ENCODE measurements at places on chromosomes 6 and 20. TPM values are rescaled to one million over a fixed set of nuclear protein-coding genes. Genes with fewer than 3 reads are reported as not detected.

The SAMD3 gene
- total RNA-seq = not detected

The VPS52 gene
- total RNA-seq = 52.4 TPM

The CLPSL2 gene
- total RNA-seq = not detected

The LAMA5 gene
- total RNA-seq = 54.6 TPM

The PROKR2 gene
- total RNA-seq = not detected

The CGA gene
- total RNA-seq = not detected

DNA sequence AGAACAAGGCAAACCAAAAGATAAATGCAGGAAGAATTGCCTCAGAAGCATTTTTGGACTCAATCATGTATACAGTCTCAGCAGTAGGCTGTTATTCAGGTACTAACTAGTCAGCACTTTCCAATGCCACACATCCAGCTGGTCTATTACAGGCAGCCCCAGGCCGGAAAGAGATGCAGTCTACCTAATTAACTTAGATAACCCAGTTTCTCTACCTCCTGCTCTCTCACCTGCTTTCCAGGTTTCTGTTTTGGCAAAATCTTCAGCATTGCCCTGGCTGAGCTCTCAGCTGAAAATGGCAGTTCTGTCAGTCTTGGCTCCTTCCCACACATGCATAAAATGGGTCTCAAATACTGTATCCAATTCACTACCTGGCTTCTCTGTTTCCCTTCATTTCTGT is 101.3 kb upstream of the UFL1 start:
- DNase-seq = no peak

DNA sequence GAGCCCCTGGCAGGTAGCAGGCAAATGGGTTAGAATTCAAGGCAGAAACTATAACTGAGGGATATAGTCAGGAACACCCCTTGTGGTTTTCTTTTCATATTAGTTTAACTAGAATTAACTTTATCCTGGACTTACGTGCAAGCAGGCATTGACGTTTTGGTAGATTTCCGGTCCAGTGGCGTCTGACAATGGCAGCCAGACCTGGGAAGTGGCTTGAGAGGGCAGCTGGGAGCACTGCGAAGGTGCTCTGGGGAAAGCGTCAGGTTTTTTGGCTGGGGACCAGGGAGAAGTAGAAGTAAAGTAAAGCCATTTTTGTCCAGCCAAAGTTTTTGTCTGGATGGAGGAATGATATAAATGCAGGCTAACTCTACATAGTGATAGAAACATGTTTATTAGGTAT is 8.4 kb upstream of the ACSS1 start:
- DNase-seq = peak; percentile 7

DNA sequence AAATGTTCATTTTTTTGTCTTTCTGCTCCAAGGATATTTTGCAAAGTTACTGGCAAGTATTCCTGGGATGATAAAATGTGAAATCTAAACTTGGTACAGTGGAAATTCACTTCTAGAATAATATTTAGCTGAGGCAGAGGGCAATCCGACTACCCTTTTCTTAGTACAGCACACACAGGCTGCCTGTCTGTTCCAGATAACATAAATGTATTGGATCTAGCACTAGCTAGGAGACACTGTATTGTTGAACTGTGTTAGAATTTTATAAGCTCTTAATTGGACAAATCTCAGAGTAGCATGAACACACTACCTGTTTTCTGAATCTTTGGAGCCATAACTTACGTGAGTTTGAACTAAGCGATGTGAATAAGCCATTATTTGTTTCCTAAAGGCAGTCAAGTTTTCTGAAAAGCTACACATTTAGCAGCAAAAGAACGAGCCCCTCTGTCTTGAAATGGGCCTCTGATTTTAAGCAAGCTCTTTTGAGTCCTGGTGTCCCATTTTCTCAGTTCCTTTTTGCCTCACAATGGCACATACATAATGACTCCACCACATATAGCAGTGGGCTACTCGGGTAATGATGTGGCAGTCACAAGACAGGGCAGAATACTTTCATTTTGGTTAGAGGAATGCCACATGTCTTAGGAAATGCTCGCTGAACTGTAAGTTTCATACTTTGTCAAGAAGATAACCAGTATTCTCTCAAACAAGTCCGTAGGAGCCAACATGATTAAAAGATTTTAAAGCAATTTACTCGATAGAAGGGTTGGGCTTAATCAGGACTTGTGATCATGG is 116.5 kb upstream of the ESR1 start:
- no peak for DNase-seq

DNA sequence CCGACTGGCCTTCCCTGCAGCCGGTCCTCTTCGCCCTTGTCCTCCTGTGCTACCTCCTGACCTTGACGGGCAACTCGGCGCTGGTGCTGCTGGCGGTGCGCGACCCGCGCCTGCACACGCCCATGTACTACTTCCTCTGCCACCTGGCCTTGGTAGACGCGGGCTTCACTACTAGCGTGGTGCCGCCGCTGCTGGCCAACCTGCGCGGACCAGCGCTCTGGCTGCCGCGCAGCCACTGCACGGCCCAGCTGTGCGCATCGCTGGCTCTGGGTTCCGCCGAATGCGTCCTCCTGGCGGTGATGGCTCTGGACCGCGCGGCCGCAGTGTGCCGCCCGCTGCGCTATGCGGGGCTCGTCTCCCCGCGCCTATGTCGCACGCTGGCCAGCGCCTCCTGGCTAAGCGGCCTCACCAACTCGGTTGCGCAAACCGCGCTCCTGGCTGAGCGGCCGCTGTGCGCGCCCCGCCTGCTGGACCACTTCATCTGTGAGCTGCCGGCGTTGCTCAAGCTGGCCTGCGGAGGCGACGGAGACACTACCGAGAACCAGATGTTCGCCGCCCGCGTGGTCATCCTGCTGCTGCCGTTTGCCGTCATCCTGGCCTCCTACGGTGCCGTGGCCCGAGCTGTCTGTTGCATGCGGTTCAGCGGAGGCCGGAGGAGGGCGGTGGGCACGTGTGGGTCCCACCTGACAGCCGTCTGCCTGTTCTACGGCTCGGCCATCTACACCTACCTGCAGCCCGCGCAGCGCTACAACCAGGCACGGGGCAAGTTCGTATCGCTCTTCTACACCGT is 6.1 kb downstream of the UBD start:
- DNase-seq = peak; percentile 46

DNA sequence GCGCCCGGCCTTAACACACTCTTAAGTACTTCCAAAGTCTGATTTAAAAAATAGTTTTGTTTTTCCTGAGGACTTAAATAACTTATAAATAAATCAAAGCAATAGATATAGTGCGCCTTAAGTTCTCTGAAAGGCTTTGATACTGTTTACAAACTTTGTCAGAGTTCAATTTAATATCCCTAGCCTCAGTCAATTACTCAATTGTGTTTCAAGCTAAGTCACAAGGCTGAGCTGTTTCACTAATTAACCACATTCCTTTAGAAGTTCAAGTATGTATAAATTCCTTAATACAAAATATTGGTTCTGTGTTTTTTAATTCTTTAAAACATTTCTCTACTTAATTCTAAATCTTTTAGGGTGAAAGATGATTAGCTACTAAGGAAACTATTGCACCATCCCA is 178.4 kb upstream of the AGPAT4 start:
- DNase-seq = no peak

GRCh38 chr6:167734662-167735083 is 92.0 kb upstream of the AFDN start:
- DNase-seq = no peak

- DNase-seq = no peak
Measured at GRCh38 chr6:18349386-18349785, 37.8 kb upstream of the RNF144B start.

DNA sequence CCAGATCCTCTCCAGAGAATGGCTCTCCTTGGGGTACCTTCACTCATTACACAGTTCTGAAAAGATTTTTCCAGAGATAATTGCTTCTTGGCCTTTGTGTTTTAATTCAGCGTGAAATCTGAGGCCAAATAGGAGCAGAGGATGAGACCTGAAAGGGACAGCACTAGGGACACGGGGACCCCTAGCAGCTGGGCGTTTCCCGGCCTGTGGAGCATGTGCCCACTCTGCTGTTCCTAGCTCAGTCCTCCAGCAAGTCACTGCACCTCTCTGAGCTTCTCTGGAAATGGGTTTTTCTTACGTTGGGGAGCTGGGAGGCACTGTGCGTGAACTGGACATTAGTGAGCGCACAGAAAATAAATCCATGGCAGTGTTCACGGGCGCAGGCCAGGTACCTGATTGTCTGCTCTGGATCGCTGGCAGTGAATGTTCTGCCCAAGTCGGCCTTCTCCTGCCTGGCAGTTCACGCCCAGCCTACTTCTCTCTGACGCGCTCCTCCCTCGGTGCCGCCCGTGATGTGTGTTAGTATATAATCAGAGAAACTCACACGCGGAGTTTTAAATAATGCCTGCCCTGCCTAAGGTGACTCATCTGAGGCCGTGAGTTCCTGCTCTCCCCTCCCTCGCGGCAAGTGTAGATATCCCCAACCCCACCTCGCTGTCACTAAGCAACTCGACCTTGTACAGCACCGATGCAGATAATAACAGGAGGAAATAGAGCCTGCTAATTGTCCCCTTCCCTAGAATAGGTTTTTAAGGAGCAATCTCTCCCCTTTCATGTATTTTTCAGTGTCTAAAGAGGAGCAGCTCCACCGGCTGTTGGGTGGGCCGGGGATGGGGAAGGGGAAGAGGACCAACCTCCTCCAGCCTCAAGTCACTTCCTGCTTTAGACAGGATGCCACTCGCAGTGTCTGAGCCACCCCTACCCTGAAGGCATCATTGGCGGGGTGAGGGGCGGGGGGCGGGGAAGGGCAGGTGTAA is 2.7 kb upstream of the TUBB2A start:
- DNase-seq = peak; percentile 84

- no peak for DNase-seq
Measured at GRCh38 chr6:156402227-156402626, 375.0 kb upstream of the ARID1B start.

DNA sequence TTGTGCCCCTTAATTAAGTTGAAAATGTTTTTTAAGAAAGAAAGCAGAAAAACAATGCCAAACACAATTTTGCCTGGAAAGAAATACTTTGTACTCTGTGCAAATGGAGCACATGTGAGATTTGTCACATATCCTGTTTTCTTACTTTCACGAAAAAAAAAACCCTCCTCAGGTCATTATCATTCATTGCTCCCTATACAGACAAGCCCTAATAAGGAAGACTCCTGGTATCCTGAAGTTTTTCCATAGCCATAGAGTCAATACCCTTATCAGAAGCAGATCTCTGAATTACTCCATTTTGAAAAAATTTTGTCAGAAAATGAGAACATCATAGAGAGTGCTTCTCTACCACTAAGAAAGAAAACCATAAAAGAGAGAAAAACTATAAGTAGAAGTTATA is 14.0 kb upstream of the NT5E start:
- no peak for DNase-seq

DNA sequence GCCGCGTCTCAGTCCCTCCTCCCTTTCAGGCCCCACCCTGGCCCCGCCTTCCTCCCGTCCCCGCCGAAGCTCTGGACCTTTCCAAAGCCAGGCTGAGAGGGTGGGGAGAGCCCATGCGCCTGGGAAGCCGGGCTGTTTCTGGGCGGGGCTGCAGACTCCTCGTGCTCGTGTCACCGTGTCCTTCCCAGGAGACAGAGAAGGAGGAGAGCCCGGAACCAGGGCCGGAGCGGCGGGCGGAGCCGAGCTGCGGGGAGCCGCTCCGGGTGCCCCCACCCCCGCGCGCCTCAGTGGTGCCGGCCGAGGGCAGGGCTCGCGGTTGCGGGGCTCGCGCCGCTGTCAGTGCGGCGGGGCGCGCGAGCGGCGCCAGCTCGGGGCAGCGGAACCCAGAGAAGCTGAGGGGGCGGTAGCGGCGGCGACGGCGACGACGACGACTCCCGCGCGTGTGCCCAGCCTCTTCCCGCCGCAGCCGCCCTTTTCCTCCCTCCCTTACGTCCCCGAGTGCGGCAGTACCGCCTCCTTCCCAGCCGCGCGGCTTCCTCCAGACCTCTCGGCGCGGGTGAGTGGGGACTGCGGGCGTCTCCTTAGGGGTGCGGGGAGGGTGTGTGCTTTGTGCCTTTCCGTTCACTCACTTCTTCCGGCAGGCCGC is at the start of gene RALY:
RALY (plus strand) TSS at position 336 of the 646 bp plus-strand sequence. CDS start 78,164 bp downstream, outside the sequence.
- peak; percentile 99 for DNase-seq

DNA sequence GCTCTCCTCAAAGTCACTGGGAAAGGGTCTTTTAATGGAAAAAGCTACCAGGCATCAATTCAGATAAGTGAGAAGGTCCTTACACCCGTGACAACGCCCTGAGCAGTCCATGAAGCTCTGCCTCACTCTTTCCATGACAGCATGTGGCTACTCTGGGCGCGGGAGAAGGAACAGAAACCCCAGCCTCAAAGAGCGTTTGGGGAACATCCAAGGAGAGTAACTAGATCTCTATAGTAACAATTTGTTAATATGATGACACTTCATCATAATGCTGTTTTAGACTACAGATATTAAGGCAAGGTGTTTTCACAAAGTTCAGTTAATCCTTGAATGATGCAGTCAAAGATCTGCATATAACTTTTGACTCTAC is 55.2 kb downstream of the KIF6 start:
- DNase-seq = no peak

GRCh38 chr20:46562373-46563169 is 12.1 kb upstream of the OCSTAMP start:
- peak; percentile 73 for DNase-seq

- peak; percentile 80 for DNase-seq
Measured at GRCh38 chr6:85323435-85324040, 126.3 kb upstream of the NT5E start.

DNA sequence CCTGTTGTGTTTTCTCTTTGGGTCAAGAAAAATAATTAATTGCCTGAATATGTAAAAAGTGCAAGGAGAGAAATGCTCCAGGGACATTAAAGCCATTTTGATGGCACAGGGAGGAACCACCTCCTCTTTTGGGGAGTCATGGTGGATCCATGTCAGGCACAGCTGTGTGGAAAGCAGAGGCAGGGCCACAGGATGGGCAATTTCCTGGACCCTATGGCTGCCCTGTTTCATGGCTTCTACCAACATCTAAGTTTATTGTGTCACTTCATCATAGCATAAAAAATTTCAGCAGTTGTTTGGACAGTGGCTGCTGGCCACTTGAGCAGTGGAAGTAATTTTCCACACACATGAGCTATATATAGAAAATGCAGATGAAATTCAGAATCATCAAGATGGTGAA is 238.2 kb downstream of the SYNE1 start:
- DNase-seq = no peak

DNA sequence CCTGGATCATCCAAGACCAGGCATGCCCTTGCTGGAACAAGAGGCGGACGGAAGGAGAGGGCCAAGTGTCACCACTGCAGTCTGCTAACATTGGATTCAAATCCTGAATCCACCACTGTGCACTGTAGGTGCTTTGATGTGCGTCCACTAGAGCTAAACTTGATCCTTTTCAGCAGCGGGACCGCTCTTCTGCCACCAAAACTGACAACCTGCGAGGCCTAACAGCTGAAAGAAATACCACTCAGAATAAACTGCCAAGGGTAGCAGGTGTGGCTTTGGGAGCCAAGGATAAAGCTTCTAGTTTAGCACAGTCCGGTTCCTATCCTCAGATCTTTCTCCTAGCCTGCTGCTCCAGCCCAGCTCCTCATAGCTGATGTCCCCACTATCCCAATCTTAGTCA is 108.0 kb downstream of the ATXN1 start:
- DNase-seq = no peak

DNA sequence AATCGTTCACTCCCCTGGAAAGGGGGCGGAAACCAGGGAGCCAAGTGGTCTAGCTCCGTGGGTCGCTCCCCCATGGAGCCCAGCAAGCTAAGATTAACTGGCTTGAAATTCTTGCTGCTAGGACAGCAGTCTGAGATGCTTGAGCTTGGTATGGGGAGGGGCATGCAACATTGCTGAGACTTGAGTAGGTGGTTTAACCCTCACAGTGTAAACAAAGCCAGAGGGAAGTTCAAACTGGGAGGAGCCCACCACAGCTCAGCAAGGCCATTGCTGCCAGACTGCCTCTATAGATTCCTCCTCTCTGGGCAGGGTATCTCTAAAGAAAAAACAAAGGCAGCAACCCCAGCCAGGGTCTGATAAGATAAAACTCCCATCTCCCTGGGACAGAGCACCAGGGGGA is 43.2 kb downstream of the COL21A1 start:
- DNase-seq = no peak

Data from transverse colon (tissue), 4 donors.